PC-9 (cell line): ENCODE measurements at places on chromosomes 7 and 10.

DNA sequence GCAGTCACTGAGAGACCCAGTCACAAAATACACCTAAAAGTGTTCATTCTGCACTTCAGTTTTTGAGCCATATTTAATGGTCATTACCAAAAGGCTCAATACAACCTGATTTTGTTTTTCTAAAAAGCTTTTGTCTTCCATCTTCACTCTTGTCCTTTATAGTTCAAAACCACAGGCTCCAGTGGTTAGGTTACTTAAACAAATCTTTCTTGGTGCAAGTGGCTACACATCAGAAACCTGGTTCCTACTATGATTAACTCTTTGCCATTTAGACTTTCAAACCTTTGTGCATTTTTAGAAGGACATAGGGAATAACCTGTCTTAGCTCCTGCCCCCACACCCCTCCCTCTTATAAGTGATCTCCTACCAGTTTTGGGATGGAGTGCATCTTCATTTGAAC lies 135.8 kb downstream of the STRA8 start:
- DNase-seq, result no peak

GRCh38 chr10:72252972-72253371 lies 20.8 kb upstream of the DDIT4 start:
- DNase-seq, result no peak

- DNase-seq, result no peak
These were observed 51.8 kb upstream of the PPP2R2D start for GRCh38 chr10:131848741-131849590.

DNA sequence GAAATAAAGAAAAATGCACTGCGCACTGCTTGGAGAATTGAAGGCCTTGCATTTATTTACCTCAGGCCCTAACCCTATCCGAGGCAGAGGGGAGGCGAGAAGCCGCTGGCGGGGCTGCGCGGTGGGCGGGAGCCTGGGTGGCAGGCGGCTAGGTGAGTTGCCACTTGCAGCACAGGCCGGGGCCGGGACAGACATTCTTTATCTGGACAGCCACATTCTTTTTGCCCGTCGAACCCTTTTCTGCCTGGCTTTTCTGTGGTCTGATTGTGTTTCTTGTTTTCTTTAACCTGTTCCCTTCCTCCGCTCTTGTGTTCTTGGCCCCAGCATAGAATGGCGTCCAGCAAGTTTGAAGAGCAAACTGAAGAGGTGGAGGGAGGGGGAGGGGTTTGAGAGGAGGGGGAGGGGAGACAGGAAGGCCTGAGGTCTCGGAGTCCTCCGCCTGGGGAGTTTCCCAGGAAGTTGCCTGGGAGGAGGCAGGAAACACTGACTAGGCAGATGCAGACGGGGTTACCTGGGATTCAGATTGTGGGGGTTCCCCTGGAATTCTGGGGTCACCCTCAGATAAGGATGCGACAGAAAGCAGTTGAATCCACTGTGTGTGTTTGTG lies 5.1 kb downstream of the SHH start:
- DNase-seq, result no peak

GRCh38 chr7:69430384-69431021 lies 167.8 kb upstream of the AUTS2 start:
- no peak for DNase-seq

- DNase-seq, result no peak
These were observed 435.9 kb downstream of the PLXNA4 start for GRCh38 chr7:132140341-132140740.

DNA sequence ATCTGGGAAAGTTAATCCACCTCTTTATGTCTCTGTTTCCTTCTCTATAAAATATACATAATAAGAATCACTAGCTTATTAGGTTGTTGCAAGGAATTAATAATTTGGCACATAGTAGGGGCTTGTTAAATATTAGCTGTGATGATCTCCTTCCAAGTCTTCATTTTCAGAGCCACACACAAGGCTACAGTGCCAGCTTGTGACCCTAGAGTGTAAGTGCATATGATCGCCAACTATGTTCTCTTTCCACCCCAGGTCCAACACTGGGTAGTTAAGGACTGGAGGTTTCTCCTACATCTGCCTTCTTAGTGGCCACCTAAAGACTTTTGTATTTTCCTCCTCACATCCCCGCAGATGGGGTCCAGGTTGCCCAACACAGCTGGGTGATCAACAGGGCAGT lies 17.9 kb upstream of the ACSM6 start:
- no peak for DNase-seq

GRCh38 chr10:45471059-45471458 lies 97.0 kb downstream of the ALOX5 start:
- no peak for DNase-seq

DNA sequence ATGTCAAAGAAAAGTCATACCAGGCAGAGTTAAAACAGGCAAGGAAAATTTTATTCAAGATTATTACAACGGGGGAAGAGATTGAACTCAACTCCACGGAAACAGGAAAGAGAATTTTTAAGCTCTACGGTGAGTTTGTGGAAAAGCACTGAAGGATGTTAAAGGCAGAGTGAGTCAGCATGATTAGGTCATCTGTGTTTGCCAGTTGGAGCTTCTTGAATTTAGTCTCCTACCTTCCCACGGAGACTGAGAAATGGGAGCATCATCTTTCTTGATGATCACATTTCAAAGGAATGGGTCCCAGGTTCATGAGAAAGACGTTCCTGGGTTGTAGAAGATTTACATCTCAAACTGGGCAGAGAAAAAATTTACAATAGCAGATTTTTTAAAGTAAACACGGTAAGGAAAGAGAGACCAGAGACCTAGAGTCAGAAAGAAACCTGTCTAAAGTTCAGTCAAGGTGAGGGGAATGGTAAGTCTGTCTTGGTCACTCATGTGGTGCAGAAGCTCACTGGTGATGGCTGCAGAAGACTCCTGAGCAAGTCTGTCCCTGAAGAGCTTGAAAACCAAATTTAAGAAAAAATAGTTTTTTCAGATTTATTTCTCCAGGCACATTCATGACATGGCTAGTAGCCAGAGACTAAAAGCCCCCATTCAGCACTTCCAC lies 516.9 kb upstream of the LRRN3 start:
- DNase-seq, result peak; percentile 82

DNA sequence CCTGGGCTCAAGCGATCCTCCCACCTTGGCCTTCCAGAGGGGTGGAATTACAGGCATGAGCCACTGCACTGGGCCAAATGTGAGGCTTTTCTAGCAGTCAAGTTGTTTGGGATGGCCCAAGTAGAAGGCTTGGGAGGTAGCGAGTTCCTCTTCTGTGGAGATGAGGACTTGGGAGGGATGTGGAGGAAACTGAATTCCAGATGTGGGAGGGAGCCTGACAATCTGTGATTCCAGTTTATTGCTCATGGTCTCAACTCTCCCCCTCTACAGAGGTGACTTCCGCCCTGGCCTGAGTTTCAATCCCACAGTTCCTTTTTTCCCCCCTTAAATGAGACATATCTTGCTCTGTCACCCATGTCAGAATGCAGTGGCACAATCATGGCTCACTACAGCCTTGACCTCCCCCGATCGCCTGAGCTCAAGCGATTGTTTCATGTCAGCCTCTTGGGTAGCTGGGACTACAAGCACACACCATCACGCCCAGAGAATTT lies 3.4 kb downstream of the STYXL1 start:
- no peak for DNase-seq

GRCh38 chr7:23212841-23213240 lies 31.0 kb downstream of the NUP42 start:
- DNase-seq, result no peak
